ENCODE measurements at places on chromosomes 4 and X.

DNA sequence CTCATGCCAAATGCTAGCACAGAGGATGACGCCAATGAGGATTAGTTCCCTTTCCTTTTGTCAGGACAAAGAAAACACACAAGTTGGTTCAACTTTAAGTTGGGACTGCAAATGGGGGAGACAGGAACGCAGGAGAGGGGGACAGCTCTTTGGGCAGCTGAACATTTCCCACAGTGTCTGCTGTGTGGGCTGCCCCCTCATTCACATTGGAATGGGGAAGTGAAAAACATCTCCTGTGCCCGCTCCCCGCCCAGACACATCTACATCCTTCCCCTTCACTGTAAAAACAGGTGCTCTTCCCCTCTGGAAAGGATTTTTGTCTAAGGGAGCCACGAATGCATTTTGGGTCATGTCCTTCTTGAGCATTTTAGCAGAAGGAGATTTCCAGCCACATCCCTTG is 44.5 kb upstream of the TBC1D9 start:
- DNase-seq = no peak

GRCh38 chr4:16238327-16238726 is 12.1 kb upstream of the TAPT1 start:
- DNase-seq = no peak

- no peak for DNase-seq
Measured at GRCh38 chrX:13126775-13127174, 82.4 kb upstream of the FAM9C start.

- no peak for DNase-seq
Measured at GRCh38 chr4:100362366-100362765, 155.5 kb downstream of the EMCN start.

- DNase-seq = no peak
Measured at GRCh38 chrX:13377550-13377934, 57.7 kb upstream of the ATXN3L start.

Measured in activated CD8-positive, alpha-beta memory T cell treated with anti-CD3 and anti-CD28 coated beads for 1 hour (primary cell).